Ascending aorta (tissue), 2 donors: ENCODE measurements at places on chromosomes 12 and 14. TPM values are rescaled to one million over a fixed set of nuclear protein-coding genes. Genes with fewer than 3 reads are reported as not detected.

The CCDC38 gene
- not detected for total RNA-seq

- peak within 1 kb of the TSS; percentile 94 for H3K4me3 ChIP-seq
- H3K4me1 ChIP-seq = no peaks in the 10 kb centered on the region
- H3K36me3 ChIP-seq = peaks cover 12% of the 10 kb centered on the region
- no peaks in the 10 kb centered on the region for H3K27me3 ChIP-seq
- no peak for DNase-seq
Measured at GRCh38 chr12:121803861-121804416, at the start of gene SETD1B. TSS of gene SETD1B (plus strand) at chr12:121804009. CDS start at chr12:121804738, 729 bp downstream.

DNA sequence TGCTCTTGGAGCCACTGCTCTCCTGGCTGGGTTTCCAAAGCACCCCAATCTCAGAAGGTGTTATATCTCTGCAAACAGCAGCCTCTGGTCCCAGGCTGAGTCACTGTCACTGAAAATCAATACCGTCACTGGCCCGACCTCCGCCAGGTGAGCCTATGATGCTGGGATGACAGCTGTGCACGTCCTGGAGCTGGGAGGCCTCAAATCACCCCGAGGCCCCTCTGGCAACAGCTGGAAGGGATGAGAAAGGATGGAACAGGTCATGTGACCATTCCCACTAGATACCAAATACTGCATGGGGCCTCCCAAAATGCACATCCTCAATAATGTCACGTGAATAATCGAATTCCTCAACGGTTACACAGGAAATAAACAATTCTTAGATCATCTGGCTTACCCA is 190.8 kb downstream of the TTC7B start:
- peak; percentile 50 for DNase-seq
- no peak overlapping the region for H3K4me3 ChIP-seq
- H3K36me3 ChIP-seq = no peaks in the 10 kb centered on the region

GRCh38 chr12:123055281-123055766 is 74.8 kb downstream of the ARL6IP4 start:
- H3K36me3 ChIP-seq = no peaks in the 10 kb centered on the region
- DNase-seq = no peak
- no peak overlapping the region for H3K4me3 ChIP-seq
- no peak overlapping the region for H3K27ac ChIP-seq
- H3K27me3 ChIP-seq = no peaks in the 10 kb centered on the region

DNA sequence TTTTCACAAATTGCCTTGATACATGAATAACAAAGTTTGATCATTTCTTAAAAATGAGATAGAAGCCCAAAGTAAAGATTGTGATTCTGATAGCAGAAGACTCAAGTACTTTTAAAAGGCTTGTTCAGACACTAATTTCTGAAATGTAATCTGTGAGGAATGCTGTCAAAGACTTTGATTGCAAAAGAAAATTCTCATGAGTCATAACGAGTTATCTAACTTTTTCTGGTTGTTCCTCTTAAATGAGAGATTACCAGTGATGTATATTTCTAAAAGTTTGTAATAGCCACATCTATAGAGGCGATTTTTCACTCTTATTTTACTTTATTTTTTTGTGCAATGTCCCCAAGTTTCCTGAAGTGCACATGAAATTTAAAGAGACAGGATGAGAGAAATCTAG is 7.0 kb downstream of the PYGL start:
- no peaks in the 10 kb centered on the region for H3K4me1 ChIP-seq
- no peaks in the 10 kb centered on the region for H3K27me3 ChIP-seq
- no peak overlapping the region for H3K27ac ChIP-seq
- no peak for DNase-seq

GRCh38 chr12:69583203-69583602 is 2.1 kb upstream of the CCT2 start:
- peaks cover 10% of the 10 kb centered on the region for H3K36me3 ChIP-seq
- no peak for DNase-seq
- peaks cover 8% of the 10 kb centered on the region for H3K4me1 ChIP-seq

DNA sequence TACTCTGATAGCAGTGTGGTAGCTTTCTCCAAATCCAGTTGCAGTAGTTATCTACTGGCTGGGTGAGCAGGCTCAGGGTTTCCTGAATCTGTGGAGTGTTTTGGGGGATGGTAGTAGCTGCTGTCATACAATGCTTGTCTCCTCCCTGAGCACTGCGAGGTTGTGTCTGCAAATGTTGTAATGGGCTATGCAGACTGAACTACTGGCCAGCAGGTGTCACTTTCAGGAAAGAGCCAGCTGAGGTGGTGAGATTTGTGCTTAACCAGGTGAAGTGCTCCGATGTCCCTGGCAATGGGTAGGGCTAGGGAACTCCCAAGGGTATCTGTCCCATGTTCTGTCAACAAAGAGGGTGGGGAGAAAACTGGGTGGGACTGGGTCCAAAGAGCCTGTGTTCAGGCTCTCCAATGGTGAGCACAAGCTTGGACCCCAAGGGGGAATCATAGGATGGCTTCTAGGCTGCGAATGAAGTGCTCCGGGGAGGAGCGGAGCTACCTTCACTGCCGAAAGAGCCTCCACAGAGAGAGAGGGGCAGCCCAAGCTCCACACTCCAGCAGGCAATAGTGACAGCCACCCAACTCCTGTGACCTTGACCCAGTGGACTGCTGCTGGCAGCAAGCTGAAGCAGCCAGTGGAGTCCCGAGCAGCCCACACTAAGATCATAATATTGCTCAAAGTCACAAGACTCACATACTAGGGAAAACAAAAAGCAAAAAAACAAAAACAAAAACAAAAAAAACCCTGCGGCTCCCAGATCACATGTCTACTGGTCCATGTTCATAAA is 1324.0 kb upstream of the USP15 start:
- no peak overlapping the region for H3K4me3 ChIP-seq
- no peaks in the 10 kb centered on the region for H3K4me1 ChIP-seq
- H3K27me3 ChIP-seq = no peaks in the 10 kb centered on the region
- no peaks in the 10 kb centered on the region for H3K36me3 ChIP-seq
- no peak overlapping the region for H3K27ac ChIP-seq

GRCh38 chr14:85263916-85264675 is 265.8 kb upstream of the FLRT2 start:
- no peak overlapping the region for H3K4me3 ChIP-seq
- H3K27ac ChIP-seq = no peak overlapping the region
- no peaks in the 10 kb centered on the region for H3K4me1 ChIP-seq
- no peaks in the 10 kb centered on the region for H3K36me3 ChIP-seq
- DNase-seq = no peak
